ENCODE measurements at places on chromosomes 13 and 19.

DNA sequence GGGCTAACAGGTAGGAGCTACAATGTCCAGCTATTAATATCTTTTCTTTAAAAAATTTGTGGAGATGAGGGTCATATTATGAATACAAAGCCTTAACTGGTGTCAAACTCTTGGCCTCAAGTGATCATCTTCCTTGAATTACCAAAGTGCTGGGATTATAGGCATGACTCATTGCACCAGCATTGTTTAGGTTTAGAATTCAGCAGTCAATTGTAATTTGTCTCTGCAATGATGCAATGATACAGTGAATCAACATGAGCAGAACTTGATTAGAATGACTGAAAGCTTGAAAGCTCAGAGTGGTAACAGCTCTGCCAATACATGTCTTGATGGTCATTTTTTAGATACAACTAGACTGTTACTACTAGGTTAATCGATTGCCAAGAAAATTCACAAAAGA lies 752.8 kb upstream of the MIR17HG start:
- H3K27me3 ChIP-seq: no peaks in the 10 kb centered on the region
- DNase-seq: no peak
- no peak overlapping the region for H3K27ac ChIP-seq
- no peaks in the 10 kb centered on the region for H3K36me3 ChIP-seq
- H3K4me1 ChIP-seq: no peaks in the 10 kb centered on the region

- no peaks in the 10 kb centered on the region for H3K4me1 ChIP-seq
- no peak for DNase-seq
- no peaks in the 10 kb centered on the region for H3K27me3 ChIP-seq
- no peak overlapping the region for H3K4me3 ChIP-seq
These were observed 318.8 kb upstream of the DACH1 start for GRCh38 chr13:72185776-72186175.

- H3K27ac ChIP-seq: no peak overlapping the region
- H3K4me1 ChIP-seq: no peaks in the 10 kb centered on the region
- H3K27me3 ChIP-seq: no peaks in the 10 kb centered on the region
These were observed 1887.4 kb downstream of the PCDH9 start for GRCh38 chr13:65342541-65343337.

DNA sequence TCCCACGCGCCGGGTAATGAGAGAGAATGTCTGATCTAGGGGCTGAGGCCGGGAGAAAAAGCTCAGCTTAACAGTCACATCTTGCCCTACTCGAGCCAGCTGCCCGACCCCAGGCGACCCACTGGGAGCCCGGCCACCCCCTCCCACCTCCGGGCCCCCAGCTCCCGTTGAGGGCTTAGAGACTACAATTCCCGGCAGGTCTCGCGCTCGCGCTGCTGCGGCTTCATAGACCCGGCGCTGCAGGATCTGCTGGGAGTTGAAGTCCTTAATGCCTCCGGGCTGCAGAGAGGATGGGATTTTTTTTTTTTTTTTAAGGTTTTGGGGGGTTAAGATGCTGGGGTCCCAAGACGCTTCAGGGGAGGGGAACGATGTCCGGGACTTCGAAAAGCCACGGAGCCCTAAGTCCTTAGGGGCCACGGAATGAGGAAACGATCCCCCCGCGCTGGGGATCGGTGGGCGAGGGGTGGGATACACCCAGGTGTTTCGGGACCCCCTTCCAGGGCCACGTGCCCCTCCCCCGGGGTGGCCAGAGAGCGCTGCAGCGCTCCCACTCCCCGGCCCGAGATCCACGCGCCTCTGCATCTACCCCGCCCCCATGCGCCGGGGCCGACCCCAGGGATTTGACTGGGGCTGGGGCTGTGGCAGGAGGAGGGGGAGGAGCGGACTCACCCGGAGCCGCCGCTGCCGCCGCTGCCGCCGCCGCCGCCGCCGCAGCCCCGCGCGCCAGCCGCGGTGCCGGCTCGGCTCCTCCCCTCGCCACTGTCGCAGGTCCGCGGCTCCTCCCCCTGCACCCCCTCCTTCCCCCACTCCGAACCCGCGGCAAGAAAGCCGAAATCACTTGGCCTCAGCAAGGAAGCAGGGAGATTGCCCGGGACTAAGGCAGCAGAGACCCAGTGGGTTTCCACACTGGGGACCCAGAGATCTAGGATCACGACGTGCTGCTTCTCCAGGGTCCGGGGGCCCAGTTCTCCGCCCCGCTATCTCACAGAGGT lies at the start of gene SYT3:
SYT3 (minus strand) TSS at position 761 of the 992 bp plus-strand sequence. CDS start 2,470 bp downstream, outside the sequence.
- no peaks in the 10 kb centered on the region for H3K36me3 ChIP-seq
- H3K27me3 ChIP-seq: peaks cover 50% of the 10 kb centered on the region
- peaks cover 2% of the 10 kb centered on the region for H3K4me1 ChIP-seq

Data from activated naive CD8-positive, alpha-beta T cell treated with anti-CD3 and anti-CD28 coated beads, Interleukin-2, amount 50 U/mL, for 24 hours (primary cell).